ENCODE measurements at places on chromosomes 7 and 10.
A peak's percentile ranks its signal among the peaks of the same experiment; 100 is the strongest.

- DNase-seq, result no peak
These were observed 21.4 kb upstream of the AOC1 start for GRCh38 chr7:150830937-150831336.

DNA sequence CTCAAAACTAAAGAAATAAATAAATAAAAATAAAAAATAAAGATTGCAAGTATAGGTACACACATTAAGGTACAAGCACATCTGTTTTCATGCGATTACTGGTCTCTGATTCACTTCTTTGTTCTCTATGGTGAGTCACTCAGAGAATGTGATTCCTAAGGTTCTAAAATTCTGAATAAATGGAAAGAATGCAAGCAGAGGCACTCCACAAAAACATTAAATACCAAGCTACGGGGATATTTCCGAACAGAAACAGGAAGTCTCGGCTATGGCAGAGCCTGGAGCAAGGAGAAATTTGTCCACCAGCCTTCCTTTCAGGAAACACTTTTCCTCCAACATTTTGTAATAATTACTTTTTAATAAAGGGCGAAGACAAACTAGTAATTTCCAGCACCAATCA lies 1.4 kb downstream of the VOPP1 start:
- no peak for DNase-seq

DNA sequence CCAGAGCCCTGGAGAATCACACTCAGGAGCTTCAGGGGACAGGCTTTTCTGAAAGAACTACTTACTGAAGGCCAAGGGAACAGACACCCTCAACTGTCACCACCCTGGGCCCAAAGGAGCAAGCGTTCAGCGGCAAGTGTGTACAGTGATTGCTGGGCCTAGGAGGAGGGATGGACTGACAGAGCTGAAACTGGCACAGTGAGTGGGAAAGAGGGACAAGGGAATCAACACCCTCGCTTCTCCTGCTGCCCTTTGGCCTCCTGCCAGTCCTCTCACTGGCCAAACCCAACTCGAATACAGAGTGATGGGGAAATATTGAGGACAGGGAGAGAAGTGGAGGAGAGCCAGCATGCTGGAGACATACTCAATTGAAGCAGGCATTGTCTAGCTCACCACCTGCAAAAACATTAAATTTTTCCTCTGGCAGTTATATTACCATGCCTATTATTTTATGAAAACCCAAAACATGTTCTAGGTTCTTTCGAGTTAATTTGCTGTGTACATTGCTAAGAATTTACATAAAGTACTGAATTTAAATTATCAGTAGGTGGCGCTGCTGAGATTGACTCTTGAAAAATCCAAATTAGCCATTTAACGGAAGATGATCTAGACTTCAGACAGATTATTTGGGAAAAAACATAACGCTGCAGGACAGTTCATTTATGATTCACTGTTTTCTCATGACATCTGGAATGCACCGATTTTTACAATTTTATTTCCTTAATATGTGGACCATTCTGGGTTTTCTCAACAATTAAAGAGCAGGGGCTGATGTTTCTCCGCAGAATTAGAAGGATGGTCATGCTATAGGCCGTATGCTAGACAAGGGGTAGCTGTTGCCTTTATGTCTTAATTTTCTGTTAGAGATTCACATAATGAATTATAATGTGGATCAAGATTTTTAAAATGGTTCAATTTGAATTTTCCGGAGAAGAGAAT lies 14.7 kb upstream of the TMEM236 start:
- DNase-seq, result no peak

GRCh38 chr7:23196306-23196705 lies 14.5 kb downstream of the NUP42 start:
- DNase-seq, result no peak

DNA sequence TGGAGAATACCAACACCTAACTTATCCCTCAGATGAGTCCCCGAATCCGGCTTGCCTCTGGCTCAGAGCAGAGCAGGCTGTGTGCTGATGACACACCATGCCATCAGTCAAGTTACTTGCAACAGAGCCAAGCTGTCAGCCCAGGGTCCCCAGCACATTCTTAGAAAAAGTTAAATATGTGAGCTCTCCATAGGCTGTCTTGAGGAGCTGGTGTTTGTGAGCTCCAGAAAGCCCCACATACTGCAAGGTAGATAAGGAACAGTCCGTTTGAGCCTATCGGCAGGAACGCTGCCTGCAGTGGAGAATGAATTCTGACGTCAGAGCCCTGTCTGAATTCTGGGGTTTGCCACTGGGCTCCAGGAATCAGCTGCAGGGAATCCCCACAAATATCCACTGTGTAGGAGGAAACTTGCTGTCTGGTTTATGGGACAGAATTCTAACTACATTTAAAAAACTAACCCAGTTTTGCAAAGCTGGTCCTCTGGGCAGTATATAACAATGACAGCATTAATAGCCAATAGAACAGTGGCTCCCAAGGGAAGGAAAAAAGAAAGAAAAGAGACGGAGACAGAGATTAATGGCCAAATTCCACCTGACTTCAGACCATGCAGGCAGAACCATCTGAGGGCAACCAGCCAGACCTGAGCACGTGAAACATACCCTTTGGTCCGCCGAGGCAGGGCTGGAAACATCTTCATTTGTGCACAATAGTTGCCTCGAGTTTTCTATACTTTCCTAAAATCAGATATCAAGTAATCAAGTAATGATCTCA lies 3.6 kb downstream of the SFXN4 start:
- DNase-seq, result no peak

- DNase-seq, result peak; percentile 82
These were observed 34.0 kb downstream of the TMEM270 start for GRCh38 chr7:73894733-73895551.

DNA sequence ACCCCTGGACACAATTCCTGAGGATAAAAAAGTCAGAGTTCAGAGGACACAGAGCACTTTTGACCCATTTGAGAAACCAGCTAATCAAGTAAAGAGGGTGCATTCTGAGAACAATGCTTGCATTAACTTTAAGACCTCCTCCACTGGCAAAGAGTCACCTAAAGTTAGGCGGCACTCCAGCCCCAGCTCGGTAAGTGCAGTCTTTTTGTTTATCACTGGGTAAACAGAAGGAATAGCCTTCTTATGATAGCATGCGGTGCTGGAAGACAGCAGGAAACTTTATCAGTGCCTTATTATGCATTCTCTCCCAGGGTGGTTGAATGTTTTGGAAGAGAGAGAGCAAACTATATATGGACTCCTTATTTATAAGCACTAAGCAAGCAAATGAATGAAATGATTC lies 130.5 kb downstream of the CDK14 start:
- no peak for DNase-seq

- no peak for DNase-seq
These were observed 23.3 kb upstream of the INPP5F start for GRCh38 chr10:119702583-119702982.

DNA sequence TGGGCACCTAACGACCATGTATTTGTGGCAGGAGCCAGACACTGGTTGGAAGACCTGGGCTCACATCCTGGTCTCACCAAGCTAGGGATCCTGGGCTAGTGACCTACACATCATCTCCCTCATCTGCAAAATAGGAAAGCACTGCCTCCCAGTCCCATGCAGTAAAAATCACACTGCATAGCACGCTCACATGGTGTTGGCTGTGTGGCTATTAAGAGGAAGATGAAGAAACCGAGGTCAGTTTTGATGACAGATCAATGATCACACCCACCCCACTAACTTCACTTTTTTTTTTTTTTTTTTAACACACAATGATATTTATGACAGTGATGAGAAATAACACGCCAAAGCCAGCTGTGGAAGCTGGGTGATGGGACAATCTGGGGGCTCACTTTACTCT lies 146.5 kb downstream of the RNF216 start:
- DNase-seq, result no peak
